ENCODE measurements at places on chromosomes 11 and 22. TPM values are rescaled to one million over a fixed set of nuclear protein-coding genes. Genes with fewer than 3 reads are reported as not detected.

OR51G1 gene
- not detected for total RNA-seq

GRCh38 chr22:49964136-49965090, 3.8 kb downstream of the PIM3 start:
- DNase-seq: peak; percentile 12

RTN4RL2 gene
- total RNA-seq: 0.51 TPM

DNA sequence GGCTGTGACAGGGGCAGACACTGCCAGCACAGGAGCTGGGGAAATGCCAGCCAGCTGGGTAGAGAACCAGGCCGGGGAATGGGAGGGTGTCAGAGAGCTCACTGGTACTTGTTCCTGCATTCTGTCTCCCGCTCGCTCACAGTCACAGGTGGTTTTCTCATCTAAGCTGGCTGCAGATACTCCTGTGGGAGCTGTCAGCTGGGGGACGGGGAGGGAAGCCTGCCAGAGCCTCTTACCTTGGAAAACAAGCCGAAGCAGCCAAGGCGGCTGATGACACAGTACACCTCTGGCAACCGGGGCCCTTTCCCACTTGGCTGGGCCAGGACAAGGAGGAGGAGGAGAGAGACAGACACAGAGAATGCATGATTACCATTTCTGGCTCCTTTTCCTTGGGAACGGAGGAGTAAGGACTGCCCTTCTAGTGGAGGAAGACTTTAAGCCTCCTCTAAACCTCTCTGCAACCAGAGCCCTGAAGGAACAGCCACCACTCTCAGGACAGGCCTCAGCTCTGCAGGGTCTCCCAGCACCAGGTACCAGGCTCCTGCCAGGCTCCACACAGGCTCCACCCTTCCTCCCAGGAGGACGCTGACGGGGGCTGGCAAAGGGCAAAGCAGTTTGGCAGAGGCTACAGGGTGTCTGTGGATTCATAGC, 25.1 kb downstream of the RPL27A start:
- DNase-seq: no peak

DNA sequence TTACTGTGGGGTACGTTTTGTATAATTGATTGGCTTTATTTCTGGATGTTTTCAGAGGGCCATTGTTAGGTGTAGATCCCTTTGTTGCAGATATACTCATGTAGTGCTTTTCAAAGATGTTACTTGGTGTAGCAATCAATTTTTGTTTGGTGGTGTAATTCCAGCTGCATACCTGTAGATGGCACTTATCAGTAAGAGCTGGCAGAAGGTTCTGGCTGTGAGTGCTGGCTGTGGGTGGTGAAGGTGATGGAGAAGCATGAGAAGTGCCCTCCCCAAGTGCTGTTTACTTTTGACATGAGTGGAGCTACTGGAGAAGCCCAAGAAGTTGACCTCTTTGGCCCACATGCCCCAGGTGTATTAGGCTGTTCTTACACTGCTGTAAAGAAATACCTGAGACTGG, 1074.9 kb downstream of the FAM181B start:
- peak; percentile 11 for DNase-seq

DNA sequence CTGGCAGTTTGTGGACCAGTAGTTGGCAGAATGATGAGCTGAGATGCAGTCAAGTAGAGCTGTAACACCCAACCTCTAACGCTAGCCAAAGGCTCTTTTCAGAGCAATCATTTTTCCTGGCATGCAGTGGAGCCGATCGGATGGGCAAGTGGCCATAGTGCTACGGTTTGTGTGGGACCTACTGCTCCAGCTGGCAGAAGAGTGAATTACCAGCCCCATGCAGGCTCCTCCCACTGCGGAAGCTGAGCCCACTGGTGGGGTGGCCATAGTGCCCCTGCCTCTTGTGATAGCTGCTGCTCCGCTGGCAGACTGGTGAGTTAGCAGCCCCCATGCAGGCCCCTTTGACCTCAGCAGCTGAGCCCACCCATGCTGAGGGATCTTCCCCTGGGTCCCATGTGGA, 27.0 kb upstream of the SC5D start:
- DNase-seq: no peak
